Amygdala (tissue), 56 donors: ENCODE measurements at places on chromosomes 12 and 14.

DNA sequence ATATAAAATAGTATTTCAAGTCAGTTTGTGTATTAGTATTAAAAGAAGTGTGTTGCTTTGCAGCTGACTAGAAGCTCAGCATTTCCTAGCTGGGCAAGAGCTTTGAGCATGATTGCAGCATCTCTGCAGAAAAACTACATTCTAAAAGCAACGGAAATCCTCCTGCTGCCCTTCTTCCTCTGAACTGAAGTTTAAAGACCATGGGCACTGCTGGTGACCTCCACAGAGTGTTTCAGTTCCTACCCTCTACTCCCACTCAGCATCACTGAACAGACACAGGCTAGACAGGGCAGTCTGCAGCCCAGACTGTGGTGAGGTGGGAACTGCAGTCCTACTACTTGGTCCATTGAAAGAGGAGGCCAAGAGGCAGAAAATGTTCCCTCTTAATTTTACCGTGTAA lies 59.0 kb downstream of the FAR2 start:
- DNase-seq = no peak

DNA sequence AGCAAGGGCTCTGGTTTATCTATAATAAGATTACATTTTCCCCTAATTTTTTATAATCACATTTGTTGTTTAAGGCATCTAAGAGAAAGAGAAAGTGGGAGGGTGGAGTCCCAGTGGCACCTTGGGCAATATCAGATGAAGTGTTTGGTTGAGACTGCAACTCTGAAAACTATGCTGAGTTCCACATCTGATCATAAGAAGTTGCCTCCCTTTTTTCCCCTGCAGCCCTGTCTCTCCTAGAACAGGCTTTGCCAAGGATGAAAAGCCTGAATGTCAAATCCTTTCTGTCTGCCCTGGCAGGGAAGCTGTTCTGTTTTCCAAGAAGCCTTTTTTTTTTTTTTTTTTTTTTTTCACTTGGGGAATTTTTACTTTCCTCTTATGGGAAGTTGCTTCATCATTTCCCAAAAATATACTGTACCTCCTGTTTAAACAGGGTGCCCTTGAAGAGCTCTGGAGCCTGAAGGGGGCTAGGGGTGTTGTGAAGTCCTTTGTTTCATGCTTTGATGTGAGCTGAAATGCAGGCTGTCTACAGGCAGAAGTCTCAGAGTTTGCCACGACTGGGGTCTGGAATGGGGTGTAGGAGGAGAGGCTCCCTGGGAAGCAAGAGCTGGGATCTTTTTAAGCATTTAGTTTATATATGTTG lies 71.3 kb downstream of the SUSD6 start:
- no peak for DNase-seq

DNA sequence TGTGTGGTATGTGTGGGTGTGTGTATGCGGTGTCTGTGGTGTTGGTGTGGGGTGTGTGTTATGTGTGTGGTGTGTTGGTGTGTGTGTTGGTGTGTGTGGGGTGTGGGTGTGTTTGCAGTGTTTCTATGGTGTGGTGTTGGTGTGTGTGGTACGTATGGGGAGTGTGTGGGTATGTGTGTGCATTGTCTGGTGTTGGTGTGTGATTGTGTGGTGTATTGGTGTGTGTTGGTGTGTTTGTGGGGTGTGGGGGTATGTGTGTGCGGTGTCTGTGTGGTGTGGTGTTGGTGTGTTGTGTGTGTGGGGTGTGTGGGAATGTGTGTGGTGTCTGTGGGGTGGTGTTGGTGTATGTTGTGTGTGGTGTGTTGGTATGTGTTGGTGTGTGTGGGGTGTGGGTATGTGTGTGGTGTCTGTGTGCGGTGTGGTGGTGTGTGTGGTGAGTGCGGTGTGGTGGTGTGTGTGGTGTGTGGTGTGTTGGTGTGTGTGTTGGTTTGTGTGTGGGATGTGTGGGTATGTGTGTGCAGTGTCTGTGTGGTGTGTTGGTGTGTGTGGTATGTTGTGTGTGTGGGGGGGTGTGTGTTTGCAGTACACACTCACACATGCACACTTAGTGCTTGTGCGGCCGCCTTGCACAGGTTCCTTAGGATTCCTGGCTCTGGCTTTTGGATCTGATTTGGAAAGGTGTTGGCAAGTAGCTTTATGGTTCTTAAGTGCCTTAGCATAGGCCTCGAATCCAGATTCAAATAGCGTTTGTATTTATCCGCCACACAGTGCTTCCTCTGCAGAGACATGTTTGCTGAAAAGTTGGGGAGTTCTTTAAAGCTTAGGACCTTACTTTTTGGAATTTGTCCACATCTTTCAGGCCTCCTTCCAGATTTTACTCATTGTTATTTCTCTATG lies 16.4 kb downstream of the MLXIP start:
- DNase-seq = no peak

DNA sequence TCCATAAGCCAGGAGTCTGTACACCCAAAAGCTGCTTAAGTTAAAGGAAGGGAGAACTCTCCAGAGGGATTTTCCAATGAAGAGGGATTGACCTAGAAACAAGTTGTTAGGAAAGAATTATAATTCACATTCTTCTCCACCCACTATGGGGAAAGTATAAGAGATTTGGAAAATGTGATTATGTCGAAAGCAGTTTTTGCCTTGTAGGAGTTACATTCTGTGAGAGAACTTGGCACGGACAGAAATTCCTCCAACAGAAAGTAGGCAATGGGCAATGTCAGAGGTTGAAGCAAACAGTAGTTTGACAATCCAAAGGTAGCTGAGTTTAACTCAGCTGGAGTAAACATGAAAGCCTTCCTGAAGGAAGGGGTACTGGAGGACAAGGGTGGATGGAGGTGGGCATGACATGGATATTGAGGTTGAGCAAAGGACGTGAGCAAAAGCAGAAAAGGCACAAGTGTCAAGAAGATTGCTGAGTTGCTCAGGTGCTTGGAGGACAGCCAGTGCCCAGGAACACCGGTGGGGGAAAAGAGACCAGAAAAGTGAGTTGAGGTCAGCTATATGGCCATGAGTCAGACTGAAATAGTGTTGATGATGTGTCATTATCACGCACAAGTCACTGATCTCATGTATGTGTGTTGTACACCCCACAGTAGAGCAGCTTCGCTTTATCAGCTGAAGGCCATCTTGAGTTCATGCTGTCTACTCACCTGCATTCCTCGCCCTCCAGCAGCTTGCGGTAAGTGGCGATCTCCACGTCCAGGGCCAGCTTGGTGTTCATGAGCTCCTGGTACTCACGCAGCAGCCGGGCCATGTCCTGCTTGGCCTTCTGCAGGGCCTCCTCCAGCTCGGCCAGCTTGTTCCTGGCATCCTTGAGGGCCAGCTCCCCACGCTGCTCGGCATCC lies 4.0 kb downstream of the KRT5 start:
- DNase-seq = no peak

DNA sequence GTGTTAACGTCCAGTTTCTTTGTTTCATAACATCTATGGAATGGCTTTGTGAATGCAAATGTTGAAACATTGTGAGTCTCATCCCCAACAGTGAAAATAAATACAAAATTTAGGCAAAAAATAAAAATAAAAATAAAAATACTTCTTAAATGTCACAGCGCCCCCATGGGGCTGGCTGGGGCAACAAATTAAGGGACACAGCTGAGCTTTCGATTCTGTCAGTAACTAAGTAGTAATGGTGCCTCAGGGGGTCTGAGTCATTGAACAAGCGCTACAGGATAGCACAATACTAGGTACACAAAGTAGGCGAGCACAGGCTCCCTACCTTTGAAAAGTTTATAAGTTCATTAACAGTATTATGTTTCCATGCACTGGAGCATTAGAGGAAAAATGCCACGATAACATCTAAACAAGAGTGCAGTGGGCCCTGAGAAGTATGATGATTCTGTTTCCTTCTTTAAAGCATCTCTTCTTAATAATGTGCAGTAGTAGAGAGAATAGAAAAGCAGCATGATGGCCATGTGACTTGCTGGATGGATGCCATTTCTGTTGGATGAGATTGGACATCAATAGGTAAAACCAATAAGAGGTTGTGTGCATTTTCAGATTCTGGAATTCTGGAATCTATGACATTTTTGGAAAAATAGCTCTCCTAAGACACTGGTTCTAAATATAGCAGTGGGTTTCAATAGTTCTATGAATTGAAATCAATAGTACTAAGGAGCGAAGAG lies 667.2 kb downstream of the DIO2 start:
- DNase-seq = no peak

DNA sequence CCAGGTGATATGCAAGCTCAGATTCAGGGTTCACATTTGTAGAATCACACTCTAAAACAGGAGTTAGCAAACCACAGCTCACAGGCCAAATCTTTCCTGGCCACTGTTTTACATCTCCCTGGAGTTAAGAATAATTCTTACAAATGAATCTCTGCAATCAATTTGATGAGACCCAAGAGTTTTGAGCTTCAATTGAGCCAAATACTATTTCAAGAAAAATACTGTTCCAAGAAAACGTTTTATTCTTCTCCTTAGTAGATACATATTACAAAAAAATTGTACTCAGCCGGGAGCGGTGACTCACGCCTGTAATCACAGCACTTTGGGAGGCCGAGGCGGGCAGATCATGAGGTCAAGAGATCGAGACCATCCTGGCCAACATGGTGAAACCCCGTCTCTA lies 2.5 kb downstream of the PTGDR start:
- DNase-seq = no peak

DNA sequence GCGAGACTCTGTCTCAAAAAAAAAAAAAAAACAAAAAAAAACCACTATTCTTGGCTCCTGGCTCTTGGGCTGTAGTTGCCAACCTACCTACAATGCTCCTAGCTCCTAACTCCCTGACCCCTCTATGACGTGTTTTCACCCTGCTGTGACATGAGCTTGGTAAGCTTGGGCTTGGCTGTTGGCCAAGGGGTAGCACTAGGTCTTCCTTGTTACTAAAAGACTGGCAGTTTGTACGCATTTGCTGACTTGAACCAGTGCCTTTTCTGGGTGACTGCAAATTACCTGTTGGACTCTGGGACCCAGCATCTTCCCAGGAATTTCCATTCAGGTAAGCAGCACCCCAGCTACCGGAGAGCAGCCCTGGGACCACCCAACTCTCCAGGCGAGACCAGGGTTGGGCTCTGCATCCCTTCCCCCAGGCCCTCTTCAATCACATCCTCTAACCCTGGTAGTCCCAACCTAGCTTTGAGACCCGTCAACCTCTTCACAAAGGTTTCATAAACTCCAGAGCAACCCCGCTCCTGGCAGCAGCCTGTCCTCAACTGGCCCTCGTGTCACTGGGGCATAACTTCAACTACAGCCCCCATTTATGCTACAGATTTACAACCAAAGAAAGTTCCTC lies 8.3 kb downstream of the CDK2AP1 start:
- no peak for DNase-seq

DNA sequence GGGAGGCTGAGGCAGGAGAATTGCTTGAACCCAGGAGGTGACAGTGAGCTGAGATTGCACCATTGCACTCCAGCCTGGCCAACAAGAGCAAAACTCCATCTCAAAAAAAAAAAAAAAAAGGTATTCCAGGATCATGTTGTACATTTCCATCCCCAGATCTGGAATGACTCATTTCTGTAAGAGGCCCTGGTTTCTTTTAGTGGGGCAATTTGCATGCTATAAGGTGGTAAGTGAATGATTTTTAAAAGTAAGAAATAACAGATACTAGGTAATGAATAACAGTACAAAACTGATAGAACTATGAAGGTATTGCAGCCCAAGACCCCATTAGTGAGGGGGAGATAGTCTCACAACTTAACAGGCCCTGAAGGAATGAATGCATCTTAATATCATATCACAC lies 17.7 kb upstream of the ADCK1 start:
- no peak for DNase-seq
